ENCODE measurements at places on chromosomes 1 and 21. TPM values are rescaled to one million over a fixed set of nuclear protein-coding genes. Genes with fewer than 3 reads are reported as not detected.

- no peak for DNase-seq
Measured at GRCh38 chr1:223726380-223727001, 14.2 kb downstream of the CAPN2 start.

DNA sequence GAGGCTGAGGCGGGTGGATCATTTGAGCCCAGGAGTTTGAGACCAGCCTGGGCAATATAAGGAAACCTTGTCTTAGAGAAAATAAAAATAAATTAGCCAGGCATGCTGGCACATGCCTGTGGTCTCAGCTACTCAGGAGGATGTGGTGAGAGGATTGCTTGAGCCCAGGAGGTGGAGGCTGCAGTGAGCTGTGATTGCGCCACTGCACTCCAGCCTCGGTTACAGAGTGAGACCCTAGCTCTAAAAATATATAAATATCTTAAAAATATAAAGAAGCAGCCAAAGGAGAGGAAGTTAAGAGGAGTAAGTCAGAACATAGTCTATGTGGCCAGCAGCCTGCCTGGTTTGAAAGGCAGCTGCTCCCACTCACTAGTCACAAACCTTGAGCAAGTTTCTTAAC is 4.5 kb upstream of the IL10RB start:
- no peak for DNase-seq

DNA sequence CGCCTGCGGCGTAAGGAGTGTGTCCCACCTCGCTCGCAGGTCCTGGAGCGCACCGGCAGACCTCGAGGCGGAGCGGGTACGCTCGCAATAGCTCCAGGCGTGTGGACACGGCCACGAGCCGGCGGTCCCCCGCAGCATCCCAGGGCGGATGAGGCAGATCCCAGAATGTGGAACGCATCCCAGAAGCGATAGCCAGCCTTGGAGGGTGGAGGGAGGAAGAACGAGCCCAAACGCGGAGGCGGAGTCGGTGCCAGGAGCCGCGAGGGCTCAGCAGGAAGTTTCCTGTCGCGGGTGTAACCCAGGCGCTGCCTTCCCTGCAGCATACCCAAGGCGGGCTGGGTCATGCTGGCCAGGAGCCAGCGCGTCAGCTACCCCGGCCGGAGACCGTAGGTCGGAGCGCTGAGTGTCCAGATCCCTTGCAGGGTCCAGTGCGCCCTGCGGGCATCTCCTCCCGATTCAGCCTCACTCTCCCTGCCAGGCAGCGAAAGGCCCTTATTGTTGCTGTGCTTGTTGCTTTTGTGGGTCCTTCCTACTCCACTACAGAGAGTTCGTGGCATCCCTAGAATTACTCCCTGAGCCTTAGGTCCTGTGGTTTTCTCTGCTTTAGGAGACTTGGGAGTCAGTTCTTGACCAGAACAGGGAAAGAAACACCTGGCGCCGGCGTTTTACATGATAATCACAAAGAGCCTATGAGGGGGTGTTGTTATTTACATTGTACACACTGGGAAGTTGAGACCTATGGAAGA is 27.7 kb downstream of the STYXL2 start:
- DNase-seq = peak; percentile 42

DNA sequence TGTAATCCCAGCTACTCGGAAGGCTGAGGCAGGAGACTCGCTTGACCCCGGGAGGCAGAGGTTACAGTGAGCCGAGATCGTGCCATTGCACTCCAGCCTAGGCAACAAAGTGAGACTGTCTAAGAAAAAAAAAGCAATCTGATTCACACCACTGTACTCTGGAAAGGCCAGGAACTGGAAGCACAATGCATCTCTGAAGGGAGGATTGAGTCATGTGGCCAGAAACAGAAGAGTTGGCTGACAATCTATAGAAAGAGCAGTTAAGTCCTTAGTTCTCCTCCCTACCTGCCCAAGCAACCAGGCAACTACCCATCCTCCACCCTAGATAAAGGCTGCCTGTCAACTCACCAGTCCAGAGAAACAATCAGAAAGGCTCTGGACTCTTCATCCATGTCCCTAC is 45.9 kb downstream of the PIK3R3 start:
- DNase-seq = no peak

GRCh38 chr1:212858461-212859265 is 588 bp downstream of the FLVCR1 start:
- peak; percentile 24 for DNase-seq

DNA sequence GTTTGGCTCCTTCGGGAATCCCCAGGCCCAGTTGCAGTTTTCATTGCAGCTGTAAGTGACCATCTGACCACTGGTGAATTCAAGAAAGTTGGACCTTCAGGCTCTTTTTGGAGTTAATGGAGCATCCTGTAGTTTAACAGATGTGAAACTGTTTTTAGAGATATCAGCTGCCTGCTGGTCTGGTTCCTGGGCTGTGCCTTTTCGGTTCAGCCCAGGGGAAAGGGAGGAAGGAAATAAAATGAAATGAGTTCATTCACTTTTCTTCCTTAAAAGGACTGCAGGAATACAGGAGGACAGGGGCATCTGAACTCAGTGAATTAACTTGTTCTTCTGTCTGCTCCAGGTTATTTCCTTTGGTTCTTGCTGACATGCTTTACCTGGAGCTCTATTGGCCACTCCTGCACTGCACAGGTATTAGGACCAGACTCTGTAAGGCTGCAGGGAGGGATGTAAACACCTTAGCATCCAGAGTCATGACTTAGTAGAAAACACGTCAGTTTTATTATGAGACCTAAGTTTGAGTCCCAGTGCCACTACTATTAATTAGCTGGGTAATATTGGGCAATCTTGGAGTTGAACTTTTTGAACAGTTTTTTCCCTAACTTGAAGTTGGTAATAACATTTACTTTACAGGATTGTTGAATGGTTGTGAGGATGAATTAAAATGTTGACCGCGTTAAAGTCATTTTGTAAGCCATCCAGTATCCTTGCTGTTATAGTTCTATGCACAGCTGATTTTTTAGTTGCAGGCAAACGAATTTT is 83.6 kb downstream of the LRRC8D start:
- DNase-seq = no peak

GRCh38 chr1:78549891-78550290 is 59.1 kb downstream of the PTGFR start:
- no peak for DNase-seq

DNA sequence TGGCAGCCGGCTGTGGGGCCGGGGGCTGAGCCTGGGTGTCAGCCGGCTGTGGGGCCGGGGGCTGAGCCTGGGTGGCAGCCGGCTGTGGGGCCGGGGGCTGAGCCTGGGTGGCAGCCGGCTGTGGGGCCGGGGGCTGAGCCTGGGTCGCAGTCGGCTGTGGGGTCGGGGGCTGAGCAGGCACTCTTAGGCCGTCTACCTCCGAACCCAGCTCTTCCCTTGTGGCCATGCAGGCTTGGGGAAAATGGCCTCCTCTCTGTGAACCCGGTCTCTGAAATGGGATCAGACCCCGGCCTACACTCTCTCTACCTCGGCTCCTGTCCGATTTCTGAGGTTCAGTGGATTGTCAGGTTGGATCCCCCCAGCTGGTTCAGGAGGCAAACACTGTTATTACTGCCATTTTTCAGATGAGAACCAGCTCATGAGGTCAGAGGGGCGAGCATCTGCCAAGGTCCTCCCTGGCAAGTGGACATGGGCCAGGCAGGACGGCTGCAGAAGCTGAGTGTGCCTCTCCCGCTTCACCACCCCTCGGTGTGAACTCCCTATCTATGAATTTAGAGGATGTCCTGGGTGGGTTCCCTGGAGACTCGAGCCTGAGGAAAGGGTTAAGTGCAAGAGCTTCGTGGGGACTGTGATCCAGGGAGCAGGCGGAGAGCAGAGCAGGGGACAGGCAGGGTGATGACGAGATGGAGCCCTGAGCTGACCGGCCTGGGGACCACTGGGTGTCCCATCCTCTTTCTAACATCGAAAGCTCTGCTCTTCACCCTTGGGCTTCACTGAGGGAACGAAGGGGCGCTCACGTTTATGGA is 10.9 kb upstream of the COL18A1 start:
- no peak for DNase-seq

- DNase-seq = no peak
Measured at GRCh38 chr1:47198214-47198613, 8.4 kb upstream of the PDZK1IP1 start.

DNA sequence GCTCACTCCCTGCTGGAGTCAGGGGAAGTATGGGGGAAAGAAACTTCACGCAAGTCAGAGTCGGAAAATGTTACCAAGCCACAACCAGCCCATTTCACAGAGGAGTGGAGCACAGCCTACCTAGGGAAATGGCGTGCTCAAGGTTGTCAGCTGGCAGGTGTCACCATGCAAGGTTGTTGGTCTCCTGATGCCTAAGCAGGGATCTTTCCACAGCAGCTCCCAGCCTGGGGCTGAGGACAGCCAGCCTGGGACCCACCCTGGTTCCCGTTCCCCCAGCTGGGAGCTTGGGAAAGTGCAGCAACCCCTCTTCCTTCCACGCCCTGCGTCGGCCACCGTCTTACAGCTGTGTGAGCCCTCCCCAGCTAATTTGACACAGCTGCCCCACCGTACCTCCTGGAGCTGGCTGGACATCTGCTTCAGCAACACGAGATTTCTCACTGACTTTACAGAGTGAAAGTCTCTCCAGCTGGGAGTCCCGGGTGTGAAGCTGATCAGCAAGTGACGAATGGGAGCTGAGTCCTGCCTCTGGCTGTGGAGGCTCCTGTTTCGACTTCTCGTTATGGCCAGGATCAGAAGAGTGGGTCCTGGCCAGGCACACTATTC is 224.6 kb upstream of the RAB4A start:
- no peak for DNase-seq

DNA sequence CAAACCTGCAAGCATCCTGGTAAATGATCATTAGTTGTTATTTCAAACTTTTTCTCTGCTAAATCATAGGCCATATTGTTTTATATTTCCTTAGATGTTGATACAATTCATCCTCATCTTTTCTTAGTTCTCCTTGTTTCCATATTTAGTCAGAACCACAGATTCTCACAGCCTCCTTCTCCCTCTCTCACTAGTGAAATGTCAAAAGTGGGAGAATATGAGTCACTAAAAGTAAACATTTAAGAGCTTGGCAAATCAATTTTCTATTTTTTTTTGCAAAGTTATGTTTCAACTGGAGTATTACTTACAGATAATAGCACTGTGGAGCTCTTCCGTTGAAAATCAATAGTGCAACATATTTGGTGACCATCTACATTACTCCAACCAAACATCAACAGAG is 308.8 kb downstream of the COL11A1 start:
- no peak for DNase-seq

DNA sequence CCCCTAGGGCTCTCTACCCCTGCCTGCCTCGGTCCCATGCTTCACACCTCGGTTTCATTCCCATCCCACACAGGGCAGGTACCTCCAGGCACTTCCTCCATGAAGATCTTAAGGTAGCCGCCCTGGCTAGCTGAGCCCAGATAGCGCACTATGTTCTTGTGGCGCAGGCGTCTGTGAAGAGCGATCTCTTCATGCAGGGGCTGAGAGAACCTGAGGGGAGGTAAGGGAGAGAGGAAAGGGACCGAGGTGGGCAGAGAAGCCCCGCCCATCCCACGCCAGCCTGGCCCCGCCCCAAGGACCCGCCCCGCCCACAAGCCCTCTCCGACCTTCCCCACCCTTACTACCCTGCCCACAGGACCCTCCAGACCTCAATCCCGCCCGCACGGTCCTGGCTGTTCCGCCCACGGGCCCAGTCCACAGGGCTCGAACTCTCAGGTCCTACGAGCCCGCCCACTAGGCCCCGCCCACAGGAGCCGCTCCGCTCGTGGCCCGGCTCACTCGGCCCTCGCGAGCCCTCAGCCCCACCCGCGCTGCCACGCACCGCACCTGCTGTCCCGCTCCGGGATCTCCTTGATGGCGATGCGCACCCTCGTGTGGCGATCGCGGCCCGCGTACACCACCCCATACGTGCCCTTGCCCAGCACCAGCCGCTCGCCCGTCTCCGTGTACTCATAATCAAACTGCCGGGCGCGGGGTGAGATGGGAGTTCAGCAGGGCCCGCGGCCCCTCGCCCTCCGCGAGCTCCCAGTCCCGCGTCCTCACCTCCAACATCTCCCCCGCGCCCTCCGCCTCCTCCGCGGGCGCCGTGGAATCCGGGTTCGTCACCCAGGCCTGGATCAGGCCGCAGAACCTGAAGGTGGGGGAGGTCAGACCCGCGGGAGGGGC is 6.4 kb downstream of the MAP3K6 start:
- DNase-seq = no peak

GRCh38 chr1:247500865-247501264 is 35.4 kb downstream of the OR2C3 start:
- no peak for DNase-seq

DNA sequence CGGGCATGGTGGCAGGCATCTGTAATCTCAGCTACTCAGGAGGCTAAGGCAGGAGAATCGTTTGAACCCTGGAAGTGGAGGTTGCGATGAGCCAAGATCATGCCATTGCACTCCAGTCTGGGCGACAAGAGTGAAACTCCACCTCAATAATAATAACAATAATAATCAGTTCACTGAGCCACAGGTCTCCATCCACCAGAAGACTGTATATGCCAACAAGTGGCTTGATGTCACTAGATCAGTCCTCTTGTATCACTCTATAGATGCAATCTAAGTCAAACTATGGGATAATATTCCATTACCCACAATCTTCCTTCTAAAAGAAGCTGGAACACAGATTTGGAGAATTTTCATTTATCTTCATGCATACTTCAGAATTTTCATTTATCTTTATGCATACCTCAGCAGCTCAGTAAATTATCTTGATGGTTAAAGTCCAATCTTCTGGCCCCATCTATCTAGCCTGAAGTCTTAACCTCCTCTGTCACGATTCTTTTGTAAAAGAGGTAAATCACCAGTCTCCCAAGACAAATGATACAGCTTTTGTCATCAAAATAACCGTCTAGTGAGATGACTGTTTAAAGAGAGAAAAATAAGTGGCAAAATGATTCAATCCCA is 61.8 kb downstream of the PUM1 start:
- DNase-seq = no peak

GRCh38 chr1:230570724-230571360 is 71.4 kb upstream of the COG2 start:
- no peak for DNase-seq

- no peak for DNase-seq
Measured at GRCh38 chr1:23791516-23792047, 637 bp downstream of the LYPLA2 start.

DNA sequence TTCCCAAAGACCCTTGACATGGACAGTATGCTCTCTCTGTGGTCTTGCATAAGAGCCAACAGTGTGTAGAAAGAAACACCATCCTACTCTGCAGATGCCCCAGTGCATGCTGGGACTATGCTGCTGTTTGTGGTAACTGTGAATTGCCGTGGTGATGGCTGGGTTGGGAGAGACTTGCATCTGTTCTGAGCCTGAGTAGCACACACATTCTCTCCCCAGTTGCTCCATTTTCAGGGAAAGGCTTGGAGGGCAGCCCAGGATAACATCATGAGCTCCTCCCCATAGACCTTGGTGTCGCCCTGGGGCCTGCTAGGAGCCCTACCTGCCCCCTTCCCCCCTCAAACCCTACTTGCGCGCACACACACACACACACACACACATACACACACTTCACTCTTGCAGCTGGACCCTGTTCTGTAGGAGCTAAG is 120.9 kb upstream of the IPO9 start:
- no peak for DNase-seq

GRCh38 chr1:3742439-3743298 is 9.6 kb upstream of the CCDC27 start:
- no peak for DNase-seq

The FAM177B gene
- total RNA-seq = 3.4 TPM

The CFHR5 gene
- not detected for total RNA-seq

The RAB3B gene
- total RNA-seq = 2.9 TPM

The TRIM45 gene
- 8.6 TPM for total RNA-seq

The ACTA1 gene
- total RNA-seq = 7.6 TPM

The KCNT2 gene
- total RNA-seq = 0.99 TPM

The UBXN10 gene
- 1.0 TPM for total RNA-seq

The HMGN1 gene
- 153 TPM for total RNA-seq

The SUSD4 gene
- 18.1 TPM for total RNA-seq

The MTMR11 gene
- total RNA-seq = 3.0 TPM

The SFT2D2 gene
- total RNA-seq = 13.8 TPM

The SNX7 gene
- 8.6 TPM for total RNA-seq

The MYCBP gene
- 12.2 TPM for total RNA-seq

The SHISAL2A gene
- total RNA-seq = not detected

The MASP2 gene
- not detected for total RNA-seq
